Stimulated activated naive CD4-positive, alpha-beta T cell treated with Interleukin-2 at 50 U/mL for 16 hours (primary cell): ENCODE measurements at places on chromosomes 6 and 20.

- no peak for DNase-seq
Measured at GRCh38 chr20:52290569-52290968, 99.0 kb upstream of the ZFP64 start.

- no peak for DNase-seq
Measured at GRCh38 chr6:129662980-129663431, 47.0 kb downstream of the ARHGAP18 start.

GRCh38 chr20:2524709-2525506 is 11.5 kb upstream of the TMC2 start:
- DNase-seq = peak; percentile 27

DNA sequence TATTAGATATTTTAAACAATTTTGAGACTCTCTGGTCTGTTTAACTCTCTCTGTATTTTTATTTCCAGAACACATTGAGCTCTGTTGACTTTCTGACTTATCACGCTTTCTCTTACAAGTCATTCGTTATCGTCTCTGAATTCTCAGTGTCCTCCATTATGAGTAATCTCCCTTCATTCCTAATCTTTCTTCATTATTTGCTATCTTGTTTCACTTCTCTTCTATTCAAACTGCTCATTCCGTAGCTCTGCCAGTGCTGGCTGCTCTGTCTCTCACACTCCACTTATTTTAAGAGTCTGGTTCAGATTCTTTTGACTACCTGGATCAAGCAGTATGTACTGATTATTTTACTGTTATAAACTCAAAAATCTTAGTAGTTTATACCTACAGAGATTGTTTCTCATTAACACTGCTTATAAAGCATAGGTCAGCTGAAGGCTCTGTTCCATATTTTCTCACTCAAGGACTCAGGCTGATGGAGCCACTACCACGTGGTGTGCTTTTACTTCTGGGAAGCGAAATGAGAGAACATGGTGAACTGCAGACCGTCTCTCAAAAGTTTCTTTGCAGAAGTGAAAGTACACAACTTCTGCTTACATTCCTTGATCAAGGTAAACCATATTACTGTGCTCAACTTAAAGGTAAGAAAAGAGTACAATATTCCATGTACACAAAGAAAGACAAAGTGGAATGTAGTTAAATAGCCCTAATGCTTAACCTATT is 485.2 kb downstream of the GRIK2 start:
- no peak for DNase-seq

DNA sequence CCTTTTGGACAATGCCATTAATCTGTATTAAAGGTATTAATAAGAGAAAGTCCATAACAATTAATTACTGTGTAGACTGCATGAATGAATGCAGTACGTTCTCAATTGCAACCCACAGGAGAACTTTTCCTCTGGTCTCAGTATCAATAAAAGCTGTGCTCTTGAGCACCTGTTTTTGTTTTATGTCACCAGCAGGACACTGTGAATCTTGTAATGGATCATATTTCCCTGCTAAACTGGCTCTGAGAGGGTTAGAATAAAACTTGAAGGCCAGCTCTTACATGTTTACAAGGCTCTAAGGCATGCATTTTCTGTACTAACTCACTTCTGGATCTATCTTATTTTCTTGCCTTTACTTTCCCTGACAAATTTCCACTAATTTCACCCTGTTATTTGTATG is 214.3 kb upstream of the PLN start:
- DNase-seq = no peak

DNA sequence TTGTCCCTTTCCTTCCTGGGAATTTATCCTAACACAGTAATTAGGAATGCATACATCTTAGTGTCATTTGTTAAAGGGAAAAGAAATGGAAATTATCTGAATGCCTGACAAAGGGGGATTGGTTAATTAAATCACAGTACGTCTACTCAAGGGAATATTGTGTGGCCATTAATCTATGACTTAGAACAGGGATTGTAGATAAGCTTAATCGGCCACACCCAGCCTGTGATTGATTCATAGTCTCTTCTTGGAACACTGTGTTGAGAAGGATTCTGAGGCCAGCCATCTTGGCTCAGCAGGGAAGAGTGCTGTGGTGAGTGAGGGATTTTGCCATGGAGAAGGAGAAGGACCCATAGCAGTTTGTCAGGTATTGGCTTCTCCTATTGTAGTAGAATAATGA is 50.5 kb downstream of the CTNNBL1 start:
- DNase-seq = no peak

- no peak for DNase-seq
Measured at GRCh38 chr6:72579865-72580264, 42.0 kb upstream of the KCNQ5 start.

DNA sequence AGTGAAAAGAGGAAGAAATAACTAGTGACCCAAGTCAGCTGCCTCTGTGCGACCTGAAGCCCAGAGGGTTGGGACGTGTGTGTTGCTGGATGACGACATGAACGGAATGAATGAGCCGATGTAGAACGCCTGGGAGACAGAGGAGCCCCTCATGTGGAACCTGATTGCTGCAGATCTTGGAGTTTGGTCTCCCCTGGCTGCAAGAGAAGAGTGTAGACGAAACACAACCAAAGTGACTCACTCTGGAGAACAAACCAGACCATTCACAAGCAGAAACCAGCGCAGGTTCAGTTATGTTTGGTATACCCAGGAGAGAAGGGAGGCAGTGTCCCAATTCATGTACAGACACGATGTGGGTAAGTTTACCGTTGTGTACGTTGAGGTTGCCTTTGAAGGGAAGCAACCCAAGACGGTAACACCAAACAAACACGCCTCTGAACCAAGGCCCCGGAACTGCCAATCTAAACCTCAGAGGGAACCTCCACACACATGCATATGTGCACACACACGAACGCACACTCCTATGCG is 265.9 kb downstream of the BMP7 start:
- DNase-seq = no peak

GRCh38 chr20:57736738-57737347 is 27.0 kb upstream of the PMEPA1 start:
- DNase-seq = no peak

GRCh38 chr20:40470445-40471260 is 218.4 kb downstream of the MAFB start:
- DNase-seq = no peak
